ENCODE measurements at places on chromosomes 2 and 18.

GRCh38 chr2:195561116-195561921 is 95.7 kb upstream of the SLC39A10 start:
- no peak for DNase-seq

DNA sequence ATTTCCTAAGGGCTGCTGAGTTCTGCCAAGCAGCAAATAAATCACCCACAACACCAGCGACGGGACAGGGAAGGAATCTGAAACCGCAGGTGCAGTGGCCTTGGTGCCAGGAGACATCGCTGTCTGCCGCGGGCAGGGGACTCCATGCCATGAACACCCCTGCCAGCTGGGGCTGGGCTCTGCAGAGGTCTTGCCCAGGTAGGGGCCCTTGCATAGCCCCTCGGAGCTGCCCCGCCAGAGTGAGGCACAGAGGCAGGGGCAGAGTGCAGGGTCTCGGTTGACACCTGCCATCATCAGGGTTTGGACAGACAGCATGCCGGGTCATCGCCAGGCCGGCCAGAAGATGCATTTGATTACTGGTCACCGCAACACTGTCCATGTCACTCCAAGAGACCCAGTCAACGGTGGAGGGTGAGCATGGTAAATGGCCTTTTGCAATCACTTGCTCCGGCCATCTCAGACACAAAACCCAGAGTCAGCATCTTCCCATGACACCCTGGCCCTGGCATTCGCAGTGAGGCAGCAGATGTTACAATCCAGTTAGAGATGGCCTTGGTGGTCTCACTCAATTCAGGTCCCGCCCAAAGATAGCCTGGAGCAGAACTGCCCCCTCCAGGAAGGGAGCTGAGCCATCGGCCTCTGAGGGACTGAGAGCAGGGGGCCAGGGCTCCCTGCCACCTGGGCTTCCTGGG is 255.4 kb downstream of the NDUFA10 start:
- DNase-seq, result no peak

GRCh38 chr2:176128982-176129796 is at the start of gene HOXD8:
Gene HOXD8 (plus strand): TSS chr2:176129705. CDS start chr2:176130367, 662 bp downstream.
- no peak for DNase-seq

- DNase-seq, result no peak
These were observed 540.7 kb downstream of the TNS1 start for GRCh38 chr2:217462121-217462520.

DNA sequence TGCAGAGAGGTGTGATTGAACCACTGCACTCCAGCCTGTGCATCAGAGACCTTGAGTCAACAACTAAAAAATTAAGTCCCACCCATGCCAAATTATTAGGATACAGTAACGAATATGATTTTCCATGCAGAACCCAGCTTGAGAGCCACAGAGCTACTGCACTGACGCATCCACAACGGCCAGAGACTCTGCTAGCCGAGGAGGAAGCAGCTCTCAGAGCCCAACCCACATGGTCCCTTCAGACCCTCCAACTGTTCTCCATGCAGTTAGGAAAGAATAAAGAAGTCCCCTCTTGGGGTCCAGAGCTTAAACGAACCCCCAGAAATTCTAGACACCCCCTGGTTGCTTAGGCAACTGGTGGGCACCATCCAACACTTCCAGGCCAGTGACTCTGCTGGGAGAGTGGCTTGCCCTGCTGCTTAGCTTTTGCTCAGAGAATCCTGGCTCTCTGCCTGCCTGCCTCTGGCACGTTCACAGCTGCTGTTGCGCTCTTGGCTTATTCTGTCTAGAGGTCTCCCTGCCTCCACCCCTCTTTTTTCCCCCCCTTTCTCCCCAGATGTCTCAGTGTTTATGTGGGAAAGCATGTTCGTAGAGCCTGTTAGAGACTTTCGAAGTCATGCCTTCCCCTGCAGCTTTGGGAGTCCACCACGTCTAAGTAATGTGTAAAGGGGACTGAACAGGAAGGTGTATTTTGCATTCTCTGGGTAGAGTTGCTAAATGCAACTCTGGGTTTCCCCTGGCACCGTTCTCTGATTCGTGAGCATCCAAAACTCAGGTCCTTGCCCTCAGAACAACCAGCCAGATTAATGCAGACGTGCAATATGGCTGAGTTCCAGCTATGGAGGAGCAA is 26.0 kb upstream of the SP3 start:
- DNase-seq, result no peak

DNA sequence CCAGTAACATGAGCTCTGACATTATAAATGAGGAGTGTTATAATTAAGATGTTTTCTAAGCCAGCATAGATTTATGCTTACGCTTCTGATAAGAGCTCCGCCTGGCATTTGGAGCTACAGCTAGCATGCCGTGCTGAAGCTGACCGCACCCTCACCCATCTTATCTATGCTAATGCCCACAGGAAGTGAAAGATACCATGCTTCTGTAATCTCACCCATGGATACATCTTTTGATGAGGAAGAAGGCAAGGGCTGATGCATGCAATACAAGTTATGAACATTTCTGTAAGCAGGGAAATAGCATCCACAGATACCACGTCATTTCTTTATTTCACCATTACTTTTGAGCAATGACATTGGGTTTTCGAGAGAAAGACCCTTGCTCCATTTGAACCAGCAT is 82.3 kb downstream of the ARL4C start:
- DNase-seq, result no peak

GRCh38 chr2:95348609-95349567 is 51.7 kb downstream of the KCNIP3 start:
- no peak for DNase-seq

DNA sequence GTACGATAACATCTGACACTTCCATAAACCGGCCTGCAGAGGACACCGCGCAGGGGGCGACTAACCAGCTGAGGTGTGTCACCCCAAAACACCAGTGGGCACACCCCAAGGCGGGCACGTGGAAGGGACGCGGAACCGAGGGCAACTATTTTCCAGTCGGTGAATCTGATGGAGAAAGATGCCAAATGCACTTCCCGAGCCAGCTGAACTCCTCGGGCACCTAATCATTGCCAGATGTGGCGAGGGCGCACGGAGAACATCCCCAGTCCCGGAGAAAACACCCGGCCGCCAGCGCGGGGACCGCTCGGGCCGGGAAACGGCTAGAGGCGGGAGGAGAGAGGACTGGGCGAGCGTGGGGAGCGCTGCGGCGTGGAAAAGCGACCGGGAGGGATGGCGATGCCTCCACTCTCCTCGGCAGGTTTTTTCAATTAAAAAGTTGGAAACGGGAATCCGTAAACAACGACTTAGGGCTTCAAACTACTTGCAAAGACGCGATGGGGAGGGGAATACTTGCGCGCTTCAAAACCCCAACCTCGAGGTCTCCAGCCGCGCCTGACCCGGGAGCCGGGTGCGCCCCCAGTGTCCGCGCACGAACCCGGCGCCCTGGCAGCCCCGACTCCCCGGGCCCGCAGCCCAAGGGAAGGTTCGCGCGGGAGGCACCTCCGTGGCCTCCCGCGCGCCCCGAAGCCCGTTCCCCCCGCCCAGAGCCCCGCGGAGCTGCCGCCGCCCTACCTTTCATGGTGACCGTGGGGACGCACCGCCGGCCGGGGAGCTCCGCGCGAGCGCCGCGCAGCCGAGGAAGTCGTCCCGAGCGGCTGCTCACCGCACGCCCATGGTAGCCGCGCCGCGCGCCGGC is 497 bp downstream of the COLEC12 start:
- DNase-seq, result no peak

DNA sequence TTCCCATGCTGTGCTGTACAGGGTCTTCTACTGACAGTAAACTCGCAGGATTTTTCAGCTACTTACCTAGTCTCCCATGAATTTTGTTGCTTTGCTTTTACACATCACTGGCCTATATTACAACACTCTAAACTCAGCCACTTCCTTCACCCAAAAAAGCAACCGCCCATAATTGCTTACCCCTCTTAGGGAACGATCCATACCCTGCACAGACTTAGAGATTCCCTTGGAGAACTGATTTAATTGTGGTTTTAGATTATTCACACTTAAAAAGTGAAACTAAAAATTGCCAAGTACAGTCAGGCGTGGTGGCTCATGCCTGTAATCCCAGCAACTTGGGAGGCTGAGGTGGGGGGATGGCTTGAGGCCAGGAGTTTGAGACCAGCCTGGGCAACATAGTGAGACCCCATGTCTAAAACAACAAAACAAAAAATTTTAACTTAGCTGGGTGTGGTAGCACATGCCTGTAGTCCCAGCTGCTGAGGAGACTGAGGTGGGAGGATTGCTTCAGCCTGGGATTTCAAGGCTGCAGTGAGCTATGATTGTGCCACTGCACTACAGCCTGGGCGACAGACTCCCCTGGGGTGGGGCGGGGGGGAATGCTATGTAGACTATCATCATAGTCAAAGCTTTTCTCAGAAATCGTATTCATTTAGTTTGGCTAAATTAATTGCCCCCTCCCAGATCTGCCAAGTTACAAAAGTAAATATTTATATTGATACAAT is 19.3 kb downstream of the MRPL30 start:
- no peak for DNase-seq

GRCh38 chr2:43199492-43200488 is 26.6 kb downstream of the ZFP36L2 start:
- DNase-seq, result no peak

DNA sequence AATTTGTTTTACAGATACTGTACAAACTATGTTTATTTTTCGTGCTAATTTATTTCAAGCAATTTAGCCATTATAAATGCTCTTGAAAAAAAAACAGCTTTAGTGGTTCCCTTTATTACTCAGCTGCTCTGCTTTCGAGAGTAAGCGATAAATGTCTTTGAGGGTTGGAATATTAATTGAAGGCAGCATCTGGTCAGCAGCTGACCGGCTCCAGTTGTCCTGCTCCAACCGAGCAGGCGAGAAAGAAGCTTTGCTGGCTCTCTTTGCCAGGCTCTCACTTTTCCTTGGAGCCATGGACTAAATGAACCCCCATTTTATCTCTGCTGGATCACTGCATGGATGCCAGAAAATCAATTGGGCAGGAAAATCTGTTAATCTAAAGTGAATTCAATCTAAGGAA is 147.4 kb downstream of the LNPK start:
- no peak for DNase-seq

DNA sequence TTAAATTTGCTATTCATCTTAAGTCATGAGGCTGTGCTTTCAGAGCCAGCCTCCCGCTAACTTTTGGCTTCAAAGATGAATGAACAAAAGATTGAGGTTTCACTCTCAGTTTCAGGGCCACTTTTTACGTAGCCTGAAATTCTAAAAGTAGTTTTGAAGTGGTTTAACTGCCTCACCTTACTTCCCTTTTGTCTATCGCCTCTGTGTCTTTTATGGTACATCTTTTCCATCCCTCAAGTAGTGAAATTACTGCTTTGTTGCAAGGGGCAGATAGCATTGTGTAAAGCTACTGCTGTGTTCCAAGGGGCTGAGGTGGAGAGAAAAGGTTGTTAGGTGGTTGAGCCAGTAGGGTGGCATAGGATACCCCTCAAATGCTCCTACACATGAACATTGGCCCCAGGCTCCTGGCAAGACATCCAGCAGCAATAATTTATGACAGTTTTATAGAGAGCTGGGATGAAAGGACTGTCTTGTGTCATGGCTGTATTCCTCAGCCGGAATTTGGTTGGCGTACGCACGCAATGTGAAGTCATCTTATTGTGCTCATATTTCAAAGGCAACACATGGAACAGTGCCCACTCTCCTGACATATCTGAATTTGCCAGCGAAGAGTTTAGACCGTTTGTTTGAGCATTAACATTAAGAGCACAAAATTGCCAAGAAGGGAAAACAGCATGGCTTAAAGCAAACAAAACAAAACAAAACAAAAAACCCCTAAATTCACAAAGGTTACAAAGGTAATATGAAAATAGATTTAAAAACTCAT is 32.2 kb downstream of the QPCT start:
- DNase-seq, result peak; percentile 41

- DNase-seq, result no peak
These were observed 1.6 kb downstream of the RAB27B start for GRCh38 chr18:54829856-54830255.

GRCh38 chr2:118171546-118171945 is 83.3 kb downstream of the INSIG2 start:
- DNase-seq, result no peak

GRCh38 chr2:240296104-240296406 is 139.4 kb upstream of the GPC1 start:
- no peak for DNase-seq

Data from CD4-positive, alpha-beta T cell treated with Interleukin-10 for 1 hour (primary cell).